ENCODE measurements at places on chromosomes 1 and 21. TPM values are rescaled to one million over a fixed set of nuclear protein-coding genes. Genes with fewer than 3 reads are reported as not detected.

Gene PALMD
- total RNA-seq = 31.9 TPM

Gene TESK2
- total RNA-seq = 2.5 TPM

Gene TOMM40L
- 10.4 TPM for total RNA-seq

Gene CLCA1
- total RNA-seq = not detected

Gene ELF3
- total RNA-seq = 2.5 TPM

Gene TRIM46
- 1.5 TPM for total RNA-seq

Gene PTGER3
- 0.77 TPM for total RNA-seq

Gene CD101
- under 0.01 TPM for total RNA-seq

Gene SLC22A15
- total RNA-seq = 1.3 TPM

Gene SELENBP1
- total RNA-seq = 19.7 TPM

Gene FNDC5
- 0.85 TPM for total RNA-seq

Gene TMPRSS3
- not detected for total RNA-seq

Gene EPHB2
- total RNA-seq = 2.3 TPM

Gene GSTM1
- total RNA-seq = not detected

Gene SPATA21
- total RNA-seq = not detected

Gene NPHS2
- total RNA-seq = not detected

Gene F5
- under 0.01 TPM for total RNA-seq

Gene RGS4
- 919 TPM for total RNA-seq

Gene MROH9
- total RNA-seq = 0.85 TPM

Gene ADAMTS5
- total RNA-seq = 3.8 TPM

Gene RAB7B
- 3.1 TPM for total RNA-seq

Gene FALEC
- total RNA-seq = not detected

Gene GBP6
- under 0.01 TPM for total RNA-seq

Gene GBP7
- total RNA-seq = not detected
